Activated CD4-positive, alpha-beta T cell treated with anti-CD3 and anti-CD28 coated beads, Interleukin-2, amount 10 ng/mL, durations not matched to agents 7 days and 5 days (primary cell): ENCODE measurements at places on chromosomes 13 and 19.

DNA sequence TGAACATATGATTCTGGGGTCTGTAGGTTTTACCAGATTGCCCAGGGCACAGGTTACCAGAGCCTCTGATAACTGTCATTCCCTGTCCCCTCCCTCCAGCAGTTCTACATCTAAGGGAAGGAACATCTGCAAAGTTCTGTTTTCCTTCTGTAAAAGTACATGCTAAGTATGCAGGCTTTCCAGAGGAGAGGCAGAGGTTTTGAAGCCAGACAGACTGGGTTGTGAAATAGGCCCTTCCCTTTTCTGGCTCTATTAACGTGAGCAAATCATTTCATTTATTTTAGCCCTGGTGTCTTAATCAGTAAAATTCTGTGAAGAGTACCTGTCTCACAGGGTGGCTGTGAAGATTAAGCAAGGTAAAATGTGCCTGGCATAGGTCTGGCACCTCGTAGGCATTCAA lies 66.1 kb upstream of the C1QTNF9 start:
- no peak for DNase-seq

DNA sequence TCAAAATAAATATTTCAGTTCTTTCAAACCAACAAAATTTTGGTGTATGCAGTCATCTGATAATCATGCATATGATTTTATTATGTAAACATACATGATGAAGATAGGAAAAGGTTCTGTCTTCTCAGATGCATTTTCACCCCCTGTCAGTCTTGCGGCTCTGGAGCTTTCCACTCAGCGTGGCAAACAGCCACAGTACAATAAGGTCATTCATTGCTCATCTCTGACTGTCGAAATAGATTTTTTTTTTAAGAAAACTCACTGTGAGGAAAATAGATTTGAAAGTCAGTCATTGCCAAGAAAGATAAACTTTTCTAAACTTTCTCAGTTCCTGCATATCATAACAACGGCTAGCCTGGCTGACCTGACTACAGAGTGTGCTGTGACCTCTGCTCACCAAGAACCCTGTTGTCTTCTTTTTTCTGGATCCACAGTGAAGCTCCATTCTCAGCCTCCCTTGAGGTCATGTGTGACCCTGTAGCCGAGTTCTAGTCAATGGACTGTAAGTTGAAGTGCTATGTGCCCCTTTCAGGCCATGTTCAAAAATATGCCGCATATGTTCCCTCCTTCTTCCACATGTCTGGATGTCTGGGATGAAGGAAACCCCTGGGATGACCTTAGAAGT lies 519.6 kb downstream of the KLF5 start:
- DNase-seq, result no peak

- no peak for DNase-seq
Measured at GRCh38 chr13:50072676-50073075, 57.4 kb downstream of the KCNRG start.

GRCh38 chr13:111577956-111578605 lies 257.6 kb downstream of the TEX29 start:
- DNase-seq, result no peak

GRCh38 chr13:46881621-46882020 lies 15.2 kb downstream of the HTR2A start:
- no peak for DNase-seq

- DNase-seq, result no peak
Measured at GRCh38 chr13:38819053-38819452, 132.2 kb downstream of the FREM2 start.

- DNase-seq, result no peak
Measured at GRCh38 chr13:27132538-27132937, 39.1 kb downstream of the USP12 start.

DNA sequence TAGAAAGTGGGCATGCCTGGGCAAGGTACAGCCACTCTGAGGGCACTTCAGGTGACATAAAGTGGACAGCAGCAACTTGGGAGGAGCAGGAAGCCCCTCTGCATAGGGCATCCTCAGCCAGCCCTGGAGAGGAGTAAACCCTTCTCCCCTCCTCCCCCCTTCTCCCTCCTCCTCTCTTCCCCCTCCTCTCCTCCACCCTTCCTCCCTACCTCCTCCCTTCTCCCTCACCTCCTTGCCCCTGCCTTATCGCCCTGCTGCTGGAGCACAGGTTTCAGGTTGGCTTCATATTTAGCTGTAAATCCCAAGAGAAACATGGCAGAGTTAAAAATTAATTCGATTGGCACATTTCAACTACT lies 30.5 kb upstream of the ATP12A start:
- no peak for DNase-seq
